ENCODE measurements at places on chromosomes 11 and 22.

DNA sequence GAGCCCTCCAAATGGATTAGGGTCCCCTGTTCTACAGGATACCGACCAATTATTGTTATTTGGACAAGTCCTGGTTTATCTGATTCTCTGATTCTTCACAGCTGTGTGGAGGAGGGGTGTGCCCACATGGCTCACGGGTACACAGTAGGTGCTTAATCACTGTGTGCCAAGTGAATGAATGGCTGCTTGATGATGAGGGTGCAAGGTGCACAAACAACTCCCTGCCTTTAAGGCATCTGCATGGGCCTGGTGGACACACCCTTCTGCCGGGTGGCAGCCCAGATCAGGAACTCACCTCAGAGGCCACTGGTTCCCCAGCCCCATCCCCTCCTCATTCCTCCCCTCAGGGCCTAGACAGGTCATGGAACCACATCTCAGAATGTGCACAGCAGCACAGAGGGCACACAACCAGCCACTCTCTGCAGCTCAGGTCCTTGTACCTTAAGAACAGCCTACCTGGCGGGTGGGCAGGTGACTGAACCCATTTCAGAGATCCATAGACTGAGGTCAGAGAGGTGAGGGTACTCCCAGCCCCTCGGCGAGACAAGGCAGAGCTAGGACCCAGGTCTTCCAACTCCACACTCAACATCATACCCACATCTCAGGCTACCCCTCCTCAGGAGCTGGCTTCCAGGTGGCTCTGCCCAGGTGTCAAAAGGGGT lies 50.3 kb downstream of the SHANK2 start:
- H3K27me3 ChIP-seq: no peaks in the 10 kb centered on the region
- no peaks in the 10 kb centered on the region for H3K4me1 ChIP-seq
- H3K4me3 ChIP-seq: no peak overlapping the region

GRCh38 chr11:19524171-19524671 lies 188.4 kb upstream of the NAV2 start:
- no peak for DNase-seq
- H3K27ac ChIP-seq: no peak overlapping the region
- no peaks in the 10 kb centered on the region for H3K36me3 ChIP-seq
- H3K4me3 ChIP-seq: no peak overlapping the region

- H3K4me3 ChIP-seq: peak overlapping the region; percentile 95
- H3K27ac ChIP-seq: peak overlapping the region; percentile 74
- DNase-seq: no peak
These were observed 741 bp upstream of the NAV2 start for GRCh38 chr11:19711911-19712280.

- H3K4me1 ChIP-seq: no peaks in the 10 kb centered on the region
- DNase-seq: no peak
These were observed 172.1 kb upstream of the SYT13 start for GRCh38 chr11:45458269-45458668.

- H3K4me3 ChIP-seq: no peak overlapping the region
- H3K4me1 ChIP-seq: no peaks in the 10 kb centered on the region
- peaks cover 34% of the 10 kb centered on the region for H3K27me3 ChIP-seq
- no peaks in the 10 kb centered on the region for H3K36me3 ChIP-seq
These were observed 67.4 kb downstream of the TIMP3 start for GRCh38 chr22:32868946-32869345.

DNA sequence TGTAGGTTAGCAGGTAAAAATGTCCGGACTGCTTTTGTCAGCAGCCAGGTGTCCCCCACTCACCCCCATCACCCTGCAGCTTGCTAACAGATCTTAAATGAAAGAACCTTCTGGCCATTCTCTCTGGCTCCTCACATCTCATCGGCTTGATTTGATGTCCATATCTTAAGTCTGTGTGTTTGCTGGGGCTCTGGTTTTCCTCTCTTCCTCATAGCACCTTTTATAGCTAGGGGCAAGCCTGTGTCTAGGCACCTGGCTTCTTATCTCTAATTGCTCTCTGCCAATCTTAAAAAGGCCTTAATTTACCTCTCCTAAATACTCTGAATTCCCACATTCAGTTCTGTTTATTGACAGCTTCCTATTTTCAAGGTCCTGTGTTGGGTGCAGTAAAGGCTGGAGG lies 72.0 kb downstream of the ARHGAP42 start:
- H3K36me3 ChIP-seq: no peaks in the 10 kb centered on the region
- DNase-seq: no peak
- H3K27me3 ChIP-seq: no peaks in the 10 kb centered on the region
- no peak overlapping the region for H3K4me3 ChIP-seq

- no peaks in the 10 kb centered on the region for H3K27me3 ChIP-seq
- no peak for DNase-seq
- H3K36me3 ChIP-seq: no peaks in the 10 kb centered on the region
- H3K4me1 ChIP-seq: peaks cover 4% of the 10 kb centered on the region
- peak overlapping the region; percentile 44 for H3K27ac ChIP-seq
- H3K4me3 ChIP-seq: peak overlapping the region; percentile 79
These were observed 741 bp upstream of the TALDO1 start for GRCh38 chr11:746289-747157.

- H3K27me3 ChIP-seq: peaks cover 8% of the 10 kb centered on the region
- H3K27ac ChIP-seq: no peak overlapping the region
These were observed 81.0 kb upstream of the SNX19 start for GRCh38 chr11:130997278-130997677.

GRCh38 chr22:30210235-30210909 lies 36.2 kb downstream of the LIF start:
- H3K27ac ChIP-seq: no peak overlapping the region
- peaks cover 16% of the 10 kb centered on the region for H3K4me1 ChIP-seq

- H3K36me3 ChIP-seq: no peaks in the 10 kb centered on the region
- peaks cover 57% of the 10 kb centered on the region for H3K27me3 ChIP-seq
- no peak overlapping the region for H3K4me3 ChIP-seq
- no peak overlapping the region for H3K27ac ChIP-seq
- DNase-seq: no peak
- peaks cover 11% of the 10 kb centered on the region for H3K4me1 ChIP-seq
These were observed 145.0 kb upstream of the GRK3 start for GRCh38 chr22:25419247-25420113.

DNA sequence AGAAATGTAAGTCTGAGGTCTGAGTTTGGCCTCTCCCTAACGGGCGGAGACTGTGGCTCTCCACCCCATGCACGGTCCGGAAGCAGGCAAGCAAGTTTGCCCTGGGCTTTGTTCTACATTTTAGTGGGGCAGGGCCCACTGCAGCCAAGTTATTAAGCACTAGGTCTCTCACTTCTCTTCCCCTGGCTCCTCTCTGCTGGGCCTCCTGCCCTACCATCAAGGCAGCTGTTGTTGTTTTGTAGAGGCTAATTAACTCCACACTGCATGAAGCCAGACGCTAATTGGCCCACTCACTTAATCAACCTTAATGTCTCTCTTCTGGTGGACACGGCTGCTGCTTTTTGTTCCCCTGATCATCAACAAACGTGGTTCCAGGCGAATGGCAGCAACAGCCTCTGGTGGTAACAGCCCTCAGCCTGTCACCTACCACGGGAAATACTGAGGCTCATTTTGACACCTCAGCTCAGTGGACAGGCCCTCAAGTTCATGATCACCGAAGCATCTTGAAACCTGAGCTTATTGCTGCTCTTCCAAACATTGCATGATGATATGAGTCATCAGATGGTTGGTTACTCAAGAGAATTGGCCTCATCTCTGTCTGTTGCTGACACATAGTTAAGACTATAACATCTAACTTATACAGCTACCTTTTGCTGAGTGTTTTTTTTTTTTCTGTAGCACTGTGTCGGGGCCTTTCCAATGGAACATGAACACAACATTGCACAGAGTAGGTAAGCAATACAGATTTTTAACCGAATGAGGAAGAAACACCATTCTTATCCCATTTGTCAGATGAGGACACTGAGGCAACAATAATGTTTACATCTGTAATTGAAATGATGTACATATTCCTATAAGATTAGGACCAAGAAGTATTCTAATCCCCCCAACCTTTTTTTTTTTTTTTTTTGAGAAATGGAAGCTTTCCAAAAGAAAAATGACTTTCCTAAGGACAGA lies 20.8 kb upstream of the LMO2 start:
- H3K27ac ChIP-seq: no peak overlapping the region
- peaks cover under 1% of the 10 kb centered on the region for H3K4me1 ChIP-seq
- H3K4me3 ChIP-seq: no peak overlapping the region
- H3K27me3 ChIP-seq: peaks cover 71% of the 10 kb centered on the region
- no peak for DNase-seq

- no peaks in the 10 kb centered on the region for H3K36me3 ChIP-seq
- H3K27ac ChIP-seq: no peak overlapping the region
- H3K27me3 ChIP-seq: peaks cover 63% of the 10 kb centered on the region
- no peak overlapping the region for H3K4me3 ChIP-seq
- H3K4me1 ChIP-seq: no peaks in the 10 kb centered on the region
- no peak for DNase-seq
These were observed 594.1 kb downstream of the ETS1 start for GRCh38 chr11:127993281-127993680.

- no peak overlapping the region for H3K27ac ChIP-seq
- H3K27me3 ChIP-seq: peaks cover 24% of the 10 kb centered on the region
- H3K4me3 ChIP-seq: no peak overlapping the region
- H3K36me3 ChIP-seq: no peaks in the 10 kb centered on the region
These were observed 789.4 kb upstream of the KIRREL3 start for GRCh38 chr11:127789927-127790326.

DNA sequence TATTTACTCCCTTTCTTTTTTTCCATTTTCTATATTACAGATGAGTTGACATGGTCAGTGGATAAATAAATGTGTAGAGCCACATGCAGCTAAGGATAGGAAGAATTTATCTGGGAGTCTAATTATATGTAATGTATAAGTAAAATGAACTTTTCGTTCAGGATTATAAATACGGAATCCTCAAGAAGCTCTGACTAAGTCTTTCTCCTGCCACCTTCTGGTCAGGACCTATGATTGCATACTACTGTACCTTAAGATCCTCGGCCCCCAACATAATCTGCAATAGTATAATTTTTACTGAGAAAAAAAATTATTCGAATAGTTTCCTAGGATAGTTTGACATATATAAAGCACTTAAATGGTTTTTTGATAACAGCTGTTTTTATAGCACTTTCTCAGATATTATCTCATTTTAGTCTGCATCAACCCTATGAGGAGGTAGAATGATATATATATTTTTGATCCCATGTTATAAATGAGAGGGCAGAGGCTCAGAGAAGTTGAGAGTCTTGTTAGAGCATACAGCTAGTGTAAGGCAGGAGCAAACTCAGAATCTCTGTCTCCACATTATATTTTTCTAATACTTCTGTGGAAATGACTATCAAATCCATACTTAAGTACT lies 36.1 kb downstream of the CCDC90B start:
- H3K27ac ChIP-seq: no peak overlapping the region
- H3K36me3 ChIP-seq: no peaks in the 10 kb centered on the region
- H3K27me3 ChIP-seq: no peaks in the 10 kb centered on the region
- DNase-seq: no peak
- no peak overlapping the region for H3K4me3 ChIP-seq

GRCh38 chr22:47249370-47249928 lies 487.0 kb downstream of the TBC1D22A start:
- no peak overlapping the region for H3K27ac ChIP-seq
- no peak overlapping the region for H3K4me3 ChIP-seq

GRCh38 chr11:118786657-118787056 lies 4.3 kb downstream of the DDX6 start:
- peak overlapping the region; percentile 70 for H3K4me3 ChIP-seq
- peaks cover 41% of the 10 kb centered on the region for H3K4me1 ChIP-seq
- H3K36me3 ChIP-seq: peaks cover 80% of the 10 kb centered on the region
- peak overlapping the region; percentile 79 for H3K27ac ChIP-seq
- no peak for DNase-seq
- no peaks in the 10 kb centered on the region for H3K27me3 ChIP-seq

- no peaks in the 10 kb centered on the region for H3K27me3 ChIP-seq
- no peaks in the 10 kb centered on the region for H3K36me3 ChIP-seq
- H3K4me3 ChIP-seq: no peak overlapping the region
- no peak overlapping the region for H3K27ac ChIP-seq
These were observed 651.1 kb downstream of the METTL15 start for GRCh38 chr11:28759311-28759710.

DNA sequence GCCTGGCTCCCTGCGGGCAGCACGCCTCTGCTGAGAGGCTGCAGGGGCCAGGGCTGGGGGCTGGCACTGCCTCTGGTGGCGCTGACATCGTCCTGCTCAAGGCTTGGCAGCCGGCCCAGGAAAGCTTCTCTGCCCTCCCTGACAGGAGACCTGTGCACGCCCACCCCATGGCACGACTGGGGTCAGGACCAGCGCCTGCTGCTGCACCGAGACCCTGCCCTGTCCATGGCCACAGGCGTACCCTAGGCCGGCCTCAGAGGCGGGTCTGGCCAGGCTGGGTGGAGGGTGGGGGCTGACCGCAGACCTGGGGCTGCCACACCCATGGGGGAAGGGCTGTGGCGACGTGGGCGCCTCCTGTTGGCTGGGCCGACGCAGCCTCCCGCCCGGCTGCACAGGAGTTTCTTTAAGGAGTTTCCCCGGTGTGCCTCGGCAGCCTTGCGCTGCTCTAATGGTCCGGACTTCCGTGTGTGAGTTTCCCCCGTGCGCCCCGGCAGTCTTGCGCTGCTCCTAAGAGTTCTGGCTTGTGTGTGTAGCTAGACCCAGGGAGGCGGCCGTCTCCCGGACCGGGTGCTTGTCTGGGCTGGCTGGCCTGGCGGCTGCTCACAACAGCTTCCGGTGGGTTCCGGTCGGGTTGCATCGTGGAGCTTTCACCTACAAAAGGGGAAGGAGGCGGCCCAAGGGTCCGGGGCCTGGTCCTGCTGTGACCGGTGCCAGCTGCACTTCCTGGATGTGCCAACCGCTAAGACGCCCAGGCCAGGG lies 4.6 kb downstream of the TRABD start:
- no peaks in the 10 kb centered on the region for H3K27me3 ChIP-seq
- H3K4me1 ChIP-seq: peaks cover 43% of the 10 kb centered on the region
- H3K27ac ChIP-seq: peak overlapping the region; percentile 97
- peak overlapping the region; percentile 89 for H3K4me3 ChIP-seq
- peak; percentile 80 for DNase-seq
- peaks cover 36% of the 10 kb centered on the region for H3K36me3 ChIP-seq

- H3K36me3 ChIP-seq: peaks cover 2% of the 10 kb centered on the region
- no peak overlapping the region for H3K27ac ChIP-seq
- H3K4me3 ChIP-seq: no peak overlapping the region
- H3K4me1 ChIP-seq: no peaks in the 10 kb centered on the region
- no peaks in the 10 kb centered on the region for H3K27me3 ChIP-seq
- DNase-seq: no peak
These were observed 626.3 kb upstream of the LRRC4C start for GRCh38 chr11:42085736-42086135.

- H3K4me3 ChIP-seq: peak overlapping the region; percentile 94
- H3K36me3 ChIP-seq: peaks cover 29% of the 10 kb centered on the region
- no peak for DNase-seq
These were observed 1.3 kb downstream of the CSKMT start for GRCh38 chr11:62666259-62666926.
